ENCODE measurements at places on chromosomes 3 and 15.

- DNase-seq, result no peak
Measured at GRCh38 chr3:150300852-150301517, 107.1 kb upstream of the TSC22D2 start.

DNA sequence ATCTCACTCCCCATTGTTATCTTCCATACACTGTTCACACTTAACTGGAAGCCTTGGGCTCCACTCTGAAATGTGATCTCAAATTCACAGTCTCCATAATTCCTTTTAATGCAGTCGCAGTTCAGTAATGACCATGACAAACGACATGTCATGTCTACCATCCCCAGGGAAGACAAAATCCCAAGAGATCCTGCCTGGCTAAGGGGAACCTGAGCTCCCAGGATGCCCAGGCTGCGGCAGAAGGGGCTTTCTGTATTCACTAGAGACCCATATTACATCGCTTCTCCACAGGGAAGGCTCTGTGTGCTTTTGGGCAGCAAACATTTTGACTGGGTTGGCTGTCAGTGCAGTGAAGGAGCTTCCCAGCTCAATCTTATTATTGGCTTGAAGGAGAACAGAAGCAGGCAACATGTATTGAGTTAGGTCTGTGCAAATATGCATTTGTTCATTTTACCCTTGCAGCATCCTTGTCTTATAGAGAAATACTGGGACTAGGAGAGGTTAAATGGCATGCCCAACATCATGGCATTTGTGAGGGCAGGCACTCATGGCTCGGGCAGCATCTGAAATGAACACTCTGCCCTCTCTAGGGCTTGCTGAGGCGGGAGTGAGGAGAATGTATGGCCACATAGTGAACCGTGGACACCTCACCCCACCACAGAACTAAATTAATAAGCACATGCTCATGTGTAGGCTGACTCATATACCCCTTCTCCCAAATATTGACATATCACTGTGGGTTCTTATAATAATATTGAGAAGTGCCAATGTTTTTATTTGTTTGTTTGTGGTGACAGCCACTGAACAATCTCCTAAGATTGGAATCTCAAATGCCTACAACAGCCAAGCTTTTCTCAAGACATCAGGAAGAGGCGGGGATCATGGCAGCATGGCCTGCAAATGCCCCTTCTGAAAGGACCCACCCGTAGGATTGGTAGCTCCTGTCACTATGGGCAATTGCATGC lies 141.6 kb upstream of the FOXB1 start:
- DNase-seq, result no peak

DNA sequence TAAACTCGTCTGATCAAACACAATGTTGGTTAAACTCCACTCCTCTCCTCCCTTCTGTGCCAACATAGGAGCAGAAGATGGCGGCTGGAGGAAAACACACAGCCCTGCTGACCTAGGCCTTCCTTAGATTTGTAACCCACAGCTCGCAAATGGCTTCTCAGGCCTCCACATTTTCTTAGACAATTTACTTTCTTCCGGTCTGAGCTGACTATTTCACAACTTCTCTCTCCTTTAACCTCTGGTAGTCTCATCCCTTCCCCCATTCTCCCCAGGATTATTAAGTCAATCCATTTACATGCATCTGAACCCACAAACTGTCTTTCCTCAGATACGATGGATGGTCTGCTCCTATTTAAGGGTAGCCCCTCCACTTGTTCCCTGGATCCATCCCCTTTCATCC lies 25.7 kb upstream of the ULK4 start:
- DNase-seq, result no peak

DNA sequence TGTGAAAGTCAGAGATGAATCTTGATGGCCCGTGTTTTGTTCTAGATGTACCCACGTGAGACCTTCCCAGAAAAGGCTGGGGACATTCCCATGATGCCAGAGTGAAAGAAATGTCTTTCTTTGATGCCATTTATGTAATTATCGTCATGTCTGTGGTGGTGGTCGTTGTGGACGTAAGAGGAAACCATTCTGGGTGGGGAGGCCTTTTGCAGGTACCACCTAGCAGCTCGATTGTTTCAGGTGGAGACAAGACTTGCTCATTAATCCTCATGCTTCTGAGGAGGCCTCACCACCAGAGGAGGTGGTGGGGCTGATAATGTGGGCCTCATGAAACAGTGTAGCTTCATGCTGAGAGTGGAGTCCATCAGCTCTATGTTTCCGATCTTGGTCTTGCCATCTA lies 58.1 kb upstream of the USP3 start:
- DNase-seq, result no peak

- no peak for DNase-seq
Measured at GRCh38 chr15:57592836-57593420, 1.2 kb downstream of the MYZAP start.

DNA sequence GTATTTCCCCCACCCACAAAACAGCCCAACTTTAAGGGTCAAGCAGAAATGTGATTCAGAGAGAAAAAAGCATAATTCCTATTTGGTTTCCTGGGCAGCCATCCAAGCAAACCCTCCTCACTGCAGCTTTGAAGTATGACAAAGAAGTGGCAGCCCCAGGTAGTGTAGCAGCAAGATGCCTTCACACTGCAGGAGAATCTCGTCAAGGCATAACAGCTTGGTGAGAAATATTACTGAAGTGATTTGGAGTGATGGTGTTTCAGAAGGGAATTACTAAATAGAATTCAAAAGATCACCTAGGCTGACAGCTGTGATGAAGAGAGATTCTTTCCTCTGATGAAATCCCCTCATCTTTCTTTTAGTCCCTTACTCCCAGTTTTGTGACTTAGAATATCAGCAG lies 173.9 kb downstream of the PYDC2 start:
- DNase-seq, result no peak

- no peak for DNase-seq
Measured at GRCh38 chr3:54198556-54198955, 76.2 kb downstream of the CACNA2D3 start.

DNA sequence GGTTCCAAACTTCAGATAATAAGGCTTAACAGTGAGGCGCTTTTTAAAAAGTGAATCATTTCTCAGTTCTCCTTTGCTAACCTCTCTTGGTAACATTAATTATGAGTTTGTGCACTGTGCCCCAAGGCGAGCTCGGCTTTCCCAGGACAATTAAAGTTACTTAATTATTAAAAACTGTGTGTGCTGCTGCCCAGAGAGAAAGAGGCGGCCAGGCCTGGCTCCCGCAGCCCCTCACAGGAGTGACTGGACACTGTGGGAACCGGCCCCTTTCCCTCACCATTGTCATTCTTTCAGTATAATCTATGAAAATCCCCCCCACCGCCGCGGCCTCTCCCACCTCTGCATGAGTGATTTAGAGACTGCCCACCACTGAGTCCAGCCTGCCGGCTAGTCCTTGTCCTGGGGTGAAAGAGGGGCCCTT lies 43.1 kb upstream of the HES1 start:
- DNase-seq, result no peak

- no peak for DNase-seq
Measured at GRCh38 chr3:120793601-120794000, 51.1 kb downstream of the GTF2E1 start.

GRCh38 chr3:98966862-98967546 lies 65.5 kb upstream of the DCBLD2 start:
- no peak for DNase-seq

DNA sequence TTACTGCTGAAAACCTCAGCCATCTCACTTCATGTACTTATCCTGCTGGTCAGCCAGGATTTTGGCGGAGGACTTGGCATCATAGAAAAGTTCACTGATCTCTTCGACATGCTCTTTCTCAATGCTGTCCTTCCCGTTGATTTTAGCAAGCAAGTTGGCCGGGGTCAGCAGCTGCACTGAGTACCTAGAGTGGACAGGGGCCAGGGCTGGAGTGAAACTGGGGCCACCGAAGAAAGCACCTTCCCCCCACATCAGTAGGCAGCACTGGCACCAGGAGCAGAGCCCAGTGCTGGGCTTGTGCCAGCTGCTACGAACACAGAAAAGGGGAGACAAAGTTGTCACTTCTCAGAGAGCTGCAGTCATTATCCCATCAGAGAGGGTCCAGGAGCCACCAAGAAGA lies 29.0 kb downstream of the SEC61A1 start:
- no peak for DNase-seq

DNA sequence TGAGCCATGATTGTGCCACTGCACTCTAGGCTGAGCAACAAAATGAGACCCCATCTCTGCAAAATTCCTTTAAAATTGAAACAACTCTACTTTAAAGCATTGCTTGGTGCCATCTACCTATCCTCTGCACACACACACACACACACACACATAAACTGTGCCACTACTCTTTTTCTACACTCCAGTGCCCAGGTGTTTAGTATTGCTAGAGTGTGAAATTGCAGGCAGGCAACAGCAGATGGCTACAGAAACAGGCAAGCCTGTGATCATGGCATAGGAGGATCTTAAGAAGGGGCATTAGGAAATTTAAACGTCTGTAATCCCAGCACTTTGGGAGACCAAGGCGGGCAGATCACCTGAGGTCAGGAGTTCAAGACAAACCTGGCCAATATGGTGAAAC lies 39.0 kb downstream of the SIDT1 start:
- no peak for DNase-seq

DNA sequence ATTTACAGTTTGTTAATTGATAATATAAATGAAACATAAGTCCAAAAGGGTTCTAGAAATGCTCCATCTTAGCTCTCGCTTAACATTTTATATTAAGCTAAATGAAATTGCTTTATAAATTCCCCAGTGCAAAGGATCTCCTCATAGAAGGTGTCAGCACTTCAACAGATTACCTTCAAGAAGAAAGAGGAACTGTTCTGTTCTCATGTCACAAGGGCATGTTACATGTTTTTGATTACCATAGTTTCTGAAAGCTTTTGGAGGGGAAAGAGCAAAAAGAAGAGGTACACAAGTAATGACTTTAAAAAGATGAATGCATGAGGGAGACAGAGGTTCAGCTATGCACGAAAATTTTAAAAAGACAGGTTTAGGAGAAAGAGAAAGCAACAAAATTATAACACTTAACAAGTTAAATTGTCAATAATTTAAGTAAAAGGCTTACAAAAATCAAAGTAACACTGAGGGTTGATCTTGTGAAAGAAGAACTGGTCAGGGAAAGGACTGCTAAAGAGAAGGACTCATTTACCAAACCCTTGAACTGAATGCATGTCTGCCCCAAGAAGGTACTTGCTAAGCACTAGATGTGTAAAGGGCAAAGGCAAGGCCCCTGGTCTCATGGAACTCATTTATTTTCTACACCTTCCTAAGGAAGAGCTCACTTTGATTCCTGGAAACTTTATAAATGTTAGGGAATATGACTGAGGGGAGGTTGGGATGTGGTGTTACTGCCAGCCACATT lies 45.1 kb downstream of the CCDC191 start:
- no peak for DNase-seq

DNA sequence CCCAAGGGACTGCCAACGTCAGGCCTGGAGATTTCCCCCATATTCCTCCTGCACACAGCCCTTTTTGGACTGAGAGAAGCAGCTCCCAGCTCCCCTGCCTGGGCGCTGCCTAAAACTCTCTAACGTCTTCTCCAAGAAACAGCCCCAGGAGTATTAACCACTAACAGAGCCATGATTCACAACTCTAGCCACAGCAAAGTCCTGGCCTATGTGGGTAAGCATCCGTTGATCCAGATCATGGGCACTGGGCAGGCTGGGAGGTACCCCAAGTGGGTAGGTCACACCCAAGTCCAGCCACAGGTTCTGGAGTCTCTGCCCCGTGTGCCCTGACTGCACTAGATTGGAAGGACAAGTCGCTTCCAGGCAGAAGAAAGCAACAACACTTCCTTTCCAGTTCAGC lies 31.9 kb downstream of the NBEAL2 start:
- no peak for DNase-seq

DNA sequence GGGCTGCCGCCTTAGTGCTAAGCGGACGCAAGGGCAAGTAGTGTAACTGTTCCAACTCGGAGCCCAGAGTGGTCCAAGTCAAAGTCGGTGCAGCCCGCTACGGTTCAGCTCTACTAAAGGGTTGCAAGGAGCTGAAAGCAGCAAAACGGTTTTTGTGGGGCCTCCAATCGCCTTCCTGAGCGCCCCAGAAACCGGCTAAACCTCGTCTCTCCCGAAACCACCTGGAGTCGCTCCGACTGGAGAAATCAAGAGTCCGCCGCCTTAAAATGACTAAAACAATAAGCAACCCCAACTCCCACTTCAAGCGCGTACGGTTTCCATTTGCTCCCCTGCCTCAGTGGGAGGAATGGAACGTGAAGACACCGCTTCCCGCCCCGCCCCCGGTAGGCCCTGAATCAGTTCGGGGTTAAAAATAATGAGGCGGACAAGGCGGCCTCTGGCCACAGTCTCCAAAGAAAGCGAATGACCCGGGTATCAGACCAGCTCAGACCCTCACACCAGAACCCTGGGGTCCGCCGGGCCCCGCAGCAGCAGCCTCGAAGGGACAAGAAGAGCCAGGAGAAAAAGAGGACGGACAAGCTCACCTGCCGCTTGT lies 401 bp downstream of the SEC11A start:
- DNase-seq, result no peak

GRCh38 chr15:28873585-28874190 lies 12.1 kb upstream of the APBA2 start:
- no peak for DNase-seq

- DNase-seq, result no peak
Measured at GRCh38 chr15:89472785-89473256, 23.6 kb downstream of the RHCG start.

DNA sequence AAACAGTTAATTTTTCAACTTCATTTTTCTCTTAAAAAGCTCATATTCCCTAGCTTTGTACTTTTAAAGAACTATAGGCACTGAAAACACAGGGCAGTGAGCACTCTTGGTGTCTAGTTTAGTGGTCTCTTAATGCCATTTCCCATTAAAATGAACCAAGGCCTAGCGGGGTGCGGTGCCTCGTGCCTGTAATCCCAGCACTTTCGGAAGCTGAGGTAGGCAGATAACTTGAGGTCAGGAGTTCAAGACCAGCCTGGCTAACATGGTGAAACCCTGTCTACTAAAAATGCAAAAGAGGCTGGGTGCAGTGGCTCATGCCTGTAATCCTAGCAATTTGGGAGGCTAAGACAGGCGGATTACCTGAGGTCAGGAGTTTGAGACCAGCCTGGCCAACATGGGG lies 45.5 kb downstream of the LDHAL6B start:
- DNase-seq, result no peak

DNA sequence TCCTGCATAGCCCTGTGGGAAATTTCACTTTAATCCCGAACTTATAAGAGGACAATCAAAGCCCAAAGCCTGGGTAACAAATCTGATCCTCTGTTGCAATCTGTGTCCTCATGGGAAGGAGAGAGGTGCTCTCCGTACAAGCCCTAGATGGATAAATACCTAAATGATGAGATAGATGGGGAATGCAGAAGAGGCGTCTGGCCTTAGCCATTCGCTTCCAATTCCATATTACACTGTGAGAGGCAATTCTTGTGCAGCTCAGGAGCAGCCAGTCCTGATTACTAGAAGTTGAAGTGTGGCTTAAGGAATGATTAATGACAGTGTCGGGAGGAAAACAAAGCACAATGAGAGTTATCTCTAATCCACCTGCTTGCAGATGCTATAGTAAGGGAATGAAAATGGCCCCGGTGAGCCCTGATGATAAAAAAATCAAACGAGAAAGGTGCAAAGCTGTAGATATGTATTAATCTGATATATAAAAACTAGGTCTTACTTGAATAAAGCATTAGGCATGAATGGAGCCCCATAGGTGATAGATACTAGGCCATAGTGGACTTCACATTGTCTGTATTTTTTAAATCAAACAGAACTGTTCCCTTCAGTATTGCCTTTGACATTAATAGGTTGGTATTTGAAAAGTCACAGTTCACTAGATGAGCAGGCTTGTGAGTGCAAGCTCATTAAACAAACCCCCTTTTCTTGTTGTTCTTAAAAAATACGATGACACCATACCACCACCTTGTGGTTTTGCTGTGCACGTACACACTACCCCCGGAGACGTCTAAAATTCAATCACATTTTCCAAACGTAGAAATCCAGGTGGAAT lies 54.2 kb upstream of the TMCO5A start:
- no peak for DNase-seq

Measured in epithelial cell of prostate (primary cell).